ENCODE measurements at places on chromosomes 7 and 10. TPM values are rescaled to one million over a fixed set of nuclear protein-coding genes. Genes with fewer than 3 reads are reported as not detected.
A peak's percentile ranks its signal among the peaks of the same experiment; 100 is the strongest.

DNA sequence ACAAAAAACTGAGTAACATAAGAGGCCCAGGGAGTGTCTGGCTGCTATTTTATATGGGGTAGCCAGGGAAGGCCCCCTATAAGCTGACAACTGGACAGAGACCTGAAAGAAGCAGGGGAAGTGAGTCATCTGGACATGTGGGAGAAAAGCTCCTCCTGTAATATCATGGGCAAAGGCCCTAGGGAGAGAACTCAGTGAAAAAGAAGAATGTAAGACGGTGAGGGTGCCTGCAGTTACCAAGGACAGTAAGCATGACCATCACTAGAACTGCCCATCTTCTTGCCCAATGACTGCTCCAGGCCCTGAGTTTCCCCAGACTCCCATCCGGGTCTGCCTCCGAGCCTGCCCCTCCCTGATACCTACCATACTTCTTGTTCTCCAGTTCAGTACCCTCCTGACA lies 2.3 kb downstream of the ELMO1 start:
- DNase-seq = no peak

DNA sequence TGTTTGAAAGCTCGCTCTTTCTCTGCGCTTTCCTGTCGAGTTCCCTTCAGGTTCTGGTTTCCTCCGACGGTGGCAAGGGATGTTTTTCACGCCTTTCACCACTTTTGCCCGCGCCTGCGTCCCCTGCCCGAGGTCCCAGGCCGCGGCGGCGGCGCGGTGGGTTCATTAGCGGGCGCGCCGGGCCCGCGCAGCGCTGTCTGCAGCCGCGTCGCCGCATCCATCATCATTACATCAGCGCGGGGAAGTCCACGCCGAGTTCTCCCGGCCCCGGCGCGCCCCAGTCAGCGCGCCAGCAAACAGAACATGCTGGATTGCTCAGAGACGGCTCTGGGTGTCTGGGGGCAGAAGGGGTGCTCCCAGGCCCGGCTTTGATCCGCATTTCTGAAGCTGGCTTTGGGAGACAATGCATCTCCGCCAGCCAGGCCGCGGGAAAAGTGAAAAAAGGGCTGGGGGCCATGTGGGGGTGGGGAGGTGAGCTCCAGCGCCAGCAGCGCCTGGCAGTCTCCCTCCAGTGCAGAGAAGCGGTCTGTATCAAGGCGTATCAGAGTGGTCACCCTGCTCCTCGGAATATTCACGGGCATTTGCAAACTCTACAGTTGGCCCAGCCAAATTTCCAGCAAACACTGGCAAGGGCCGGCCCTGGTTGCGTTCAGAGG lies 8.9 kb downstream of the GLI3 start:
- DNase-seq = peak; percentile 75

PRLHR gene
- total RNA-seq = not detected

SLC26A4 gene
- 0.54 TPM for total RNA-seq

DNA sequence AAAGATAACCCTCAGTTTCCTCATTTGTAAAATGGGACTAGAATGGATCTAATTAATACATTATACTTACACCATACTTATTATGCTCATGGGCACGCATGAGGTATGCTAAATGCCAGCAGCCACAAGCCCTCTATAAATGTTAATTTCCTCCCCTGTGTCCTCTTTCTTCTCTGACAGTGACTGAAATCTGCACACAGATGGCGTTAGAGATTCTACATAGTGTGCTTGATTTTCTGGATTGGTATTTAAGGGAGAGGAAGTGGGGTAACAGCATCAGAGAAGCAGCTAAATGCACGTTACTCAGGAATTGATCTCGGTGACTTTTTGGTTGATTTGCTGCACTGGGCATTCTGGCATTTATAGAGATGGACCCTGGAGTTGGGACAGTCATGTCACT lies 568.5 kb downstream of the CALN1 start:
- DNase-seq = no peak

DNA sequence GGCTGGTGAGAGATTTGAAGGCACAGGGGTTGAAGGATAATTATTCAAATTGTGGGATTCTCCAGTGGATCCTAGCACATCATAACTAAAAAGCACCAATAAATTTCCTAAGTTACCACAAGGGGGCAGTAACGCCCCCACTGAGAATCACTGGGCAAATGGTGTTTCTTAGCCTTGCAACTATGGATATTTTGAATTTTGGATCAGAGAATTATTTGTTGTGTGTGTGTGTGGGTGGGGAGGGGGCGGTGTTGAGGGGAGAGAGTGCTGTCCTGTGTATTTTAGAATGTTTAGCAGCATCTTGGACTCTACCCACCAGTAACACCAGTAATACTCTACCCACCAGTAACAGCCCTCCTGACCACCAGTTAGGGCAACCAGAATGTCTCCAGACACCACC lies 63.3 kb upstream of the PRKG1 start:
- no peak for DNase-seq

NKX1-2 gene
- not detected for total RNA-seq

- peak; percentile 79 for DNase-seq
Observed at GRCh38 chr10:69515699-69516259, 57.4 kb downstream of the NEUROG3 start.

SCART1 gene
- total RNA-seq = 2.9 TPM

All from sigmoid colon (tissue), 7 donors.